BE2C (cell line): ENCODE measurements at places on chromosomes 12 and 14.
A peak's percentile ranks its signal among the peaks of the same experiment; 100 is the strongest.

DNA sequence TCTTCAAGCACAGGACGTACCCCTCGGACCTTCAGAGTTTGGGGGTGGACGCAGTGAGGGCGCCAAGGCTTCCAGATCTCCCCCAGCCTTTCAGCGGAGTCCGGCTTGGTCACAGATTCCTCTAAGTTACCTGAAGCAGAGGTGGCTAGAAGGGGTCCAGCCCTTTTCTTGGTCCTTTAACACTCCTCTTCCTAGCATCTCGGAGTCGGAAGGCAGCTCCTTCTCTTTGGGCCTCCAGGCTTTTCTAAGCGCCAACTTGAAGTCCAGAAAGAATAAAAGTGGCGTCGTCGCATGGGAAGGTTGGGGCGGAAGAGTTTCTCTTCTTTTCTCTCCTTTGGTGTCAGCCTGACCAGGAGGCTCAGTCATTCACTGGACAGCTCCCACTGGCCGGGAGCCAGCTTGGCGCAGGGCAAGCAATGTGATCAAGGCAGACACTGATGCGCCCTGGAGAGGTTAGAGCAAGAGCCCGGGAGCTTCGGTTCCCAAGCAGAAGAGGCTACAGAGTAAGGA lies 9.6 kb downstream of the OR6S1 start:
- peak; percentile 80 for DNase-seq

DNA sequence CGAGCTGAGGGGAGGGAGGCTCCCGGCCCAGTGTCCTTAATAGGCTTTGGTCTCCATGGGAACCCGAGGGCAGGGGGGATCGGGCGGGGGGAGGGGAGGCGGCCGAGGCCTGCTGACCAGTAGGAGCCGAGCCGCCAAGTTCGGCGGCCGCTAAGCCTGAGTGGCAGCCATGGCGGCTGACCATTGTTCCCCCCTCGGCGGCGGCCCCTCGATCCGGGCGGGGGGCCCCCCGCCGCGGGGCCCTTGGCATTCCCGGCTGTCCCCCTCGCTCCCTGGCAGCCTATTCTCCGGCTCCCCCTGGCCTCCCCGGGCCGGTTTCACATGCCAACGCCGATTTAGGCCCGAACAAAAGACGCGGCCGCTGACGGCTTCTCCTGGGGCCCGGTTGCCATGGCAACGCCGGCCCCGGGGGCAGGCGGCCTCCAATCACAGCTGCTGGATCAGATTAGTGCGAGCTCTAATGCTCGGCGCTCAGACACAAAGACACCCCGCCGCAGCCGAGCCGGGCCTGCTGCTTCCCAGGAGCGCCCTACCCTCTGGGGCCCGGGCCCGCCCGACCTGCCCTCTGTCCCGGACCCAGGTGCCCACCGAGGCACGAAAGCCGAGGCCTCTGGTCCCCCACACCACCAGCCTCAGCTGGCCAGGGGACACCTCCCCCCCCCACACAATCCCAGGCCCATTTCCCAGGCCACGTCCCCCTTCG lies 7.3 kb downstream of the MSI1 start:
- peak; percentile 92 for DNase-seq

DNA sequence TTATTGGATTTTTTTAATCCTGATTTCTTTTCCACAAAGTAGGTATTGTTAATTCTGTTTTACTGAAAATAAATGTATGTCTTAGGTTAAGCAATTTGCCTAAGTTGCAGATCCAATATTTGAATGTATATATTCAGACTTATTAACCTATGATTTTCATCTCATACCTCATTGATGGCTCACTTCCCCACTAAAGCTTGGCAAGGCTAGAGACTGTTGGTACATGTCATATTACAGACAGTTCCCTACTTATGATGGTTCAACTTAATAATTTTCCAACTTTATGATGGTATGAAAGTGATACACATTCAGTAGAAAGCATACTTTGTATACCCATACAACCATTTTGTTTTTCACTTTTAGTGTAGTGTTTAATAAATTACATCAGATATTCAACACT lies 33.2 kb upstream of the KCNH3 start:
- no peak for DNase-seq

GRCh38 chr12:92326877-92327276 lies 181.2 kb upstream of the BTG1 start:
- no peak for DNase-seq

GRCh38 chr12:89314060-89314761 lies 38.1 kb downstream of the DUSP6 start:
- DNase-seq: no peak
